Retina (tissue), 1 donor: ENCODE measurements at places on chromosomes 6 and 20.
A peak's percentile ranks its signal among the peaks of the same experiment; 100 is the strongest.

- DNase-seq = no peak
Observed at GRCh38 chr6:108944707-108945680, 96.8 kb downstream of the ARMC2 start.

GRCh38 chr6:170456886-170457698 lies 96.0 kb downstream of the PSMB1 start:
- DNase-seq = no peak

GRCh38 chr20:36852187-36852586 lies 23.8 kb upstream of the TLDC2 start:
- DNase-seq = no peak

- no peak for DNase-seq
Observed at GRCh38 chr20:41432746-41433145, 66.1 kb upstream of the EMILIN3 start.

DNA sequence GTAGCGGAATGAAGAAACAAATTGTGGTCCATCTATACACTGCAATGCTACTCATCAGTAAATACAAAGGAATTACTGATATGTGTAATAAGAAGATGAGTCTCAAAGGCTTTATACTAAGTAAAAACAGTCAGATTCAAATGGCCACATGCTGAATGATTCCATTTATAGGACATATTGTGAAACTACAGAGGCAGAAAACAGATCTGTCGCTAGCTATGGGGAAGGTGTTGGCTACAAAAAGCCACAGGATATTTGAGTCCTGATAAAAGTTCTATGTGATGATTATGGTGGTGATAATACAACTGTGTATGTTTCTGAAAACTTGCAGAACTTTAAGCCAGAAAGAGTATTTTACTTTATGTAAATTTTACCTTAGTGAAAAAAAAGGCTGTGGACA lies 313.2 kb downstream of the HDGFL1 start:
- no peak for DNase-seq

- no peak for DNase-seq
Observed at GRCh38 chr6:4017834-4018170, 61.1 kb downstream of the FAM217A start.

- DNase-seq = no peak
Observed at GRCh38 chr6:136657666-136658065, 107.4 kb upstream of the MAP7 start.

GRCh38 chr6:35007016-35007415 lies 118.0 kb downstream of the ANKS1A start:
- DNase-seq = no peak

GRCh38 chr6:133132466-133132971 lies 108.6 kb upstream of the EYA4 start:
- peak; percentile 40 for DNase-seq

GRCh38 chr6:44221291-44221960 lies 2.0 kb upstream of the SLC29A1 start:
- DNase-seq = peak; percentile 47

DNA sequence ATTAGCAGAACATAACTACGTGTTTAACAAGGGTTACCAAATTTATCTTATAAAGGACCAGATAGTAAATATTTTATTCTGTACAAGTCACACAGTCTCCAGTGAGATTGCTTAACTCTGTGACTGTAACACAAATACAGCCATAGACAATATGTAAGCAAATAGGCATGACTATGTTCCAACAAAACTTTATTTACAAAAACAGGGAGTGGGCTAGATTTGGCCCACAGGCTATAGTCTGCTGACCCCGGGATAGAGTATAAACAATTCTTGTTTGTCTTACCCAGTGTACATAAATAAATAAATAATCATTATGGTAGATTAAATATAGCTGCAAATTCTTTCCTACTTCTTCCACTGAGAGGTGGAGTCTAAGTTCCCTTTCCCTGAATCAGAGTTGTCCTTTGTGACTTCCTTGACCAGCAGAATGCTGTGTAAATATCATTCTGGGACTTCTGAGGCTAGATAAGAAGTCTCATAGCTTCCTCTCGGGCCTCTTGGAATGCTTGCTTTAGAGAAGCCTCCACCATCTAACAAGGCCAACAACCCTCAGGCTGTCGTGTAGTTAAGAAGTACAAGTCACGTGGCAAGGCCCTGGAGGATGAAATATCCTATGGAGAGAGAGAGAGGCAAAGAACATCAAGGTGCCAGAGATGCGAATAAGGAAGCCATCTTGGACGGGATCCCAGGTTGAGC lies 59.1 kb upstream of the TMEM244 start:
- no peak for DNase-seq

GRCh38 chr20:44354979-44355497 lies 461 bp upstream of the HNF4A start:
- no peak for DNase-seq

GRCh38 chr20:13875265-13875811 lies 90.5 kb downstream of the NDUFAF5 start:
- no peak for DNase-seq

GRCh38 chr6:42751055-42751454 lies 5.2 kb upstream of the TBCC start:
- no peak for DNase-seq

DNA sequence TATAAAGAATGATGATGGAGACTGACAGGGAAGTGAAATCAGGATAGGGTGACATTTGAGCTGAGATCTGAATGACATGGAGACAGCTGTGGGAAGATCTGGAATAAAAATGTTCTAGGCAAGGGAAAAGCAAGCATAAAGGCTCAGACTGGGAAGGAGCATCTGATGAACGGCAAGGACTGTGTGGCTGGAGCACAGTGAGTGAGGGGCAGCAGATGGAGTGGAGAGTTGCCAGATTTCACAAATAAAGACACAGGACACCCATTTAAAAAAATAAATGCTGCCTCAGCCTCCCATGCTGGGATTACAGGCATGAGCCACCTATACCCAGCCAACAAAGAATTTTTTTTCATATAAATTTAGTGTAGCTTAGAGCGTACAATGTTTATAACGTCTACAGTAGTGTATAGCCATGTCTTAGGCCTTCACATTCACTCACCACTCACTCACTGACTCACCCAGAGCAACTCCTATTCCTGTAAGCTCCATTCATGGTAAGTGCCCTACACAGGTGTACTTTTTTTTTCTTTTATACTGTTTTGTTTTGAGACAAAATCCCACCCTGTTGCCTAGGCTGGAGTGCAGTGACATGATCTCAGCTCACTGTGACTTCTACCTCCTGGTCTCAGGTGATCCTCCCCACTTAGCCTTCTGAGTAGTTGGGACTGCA lies 2.4 kb upstream of the ZBTB24 start:
- no peak for DNase-seq

DNA sequence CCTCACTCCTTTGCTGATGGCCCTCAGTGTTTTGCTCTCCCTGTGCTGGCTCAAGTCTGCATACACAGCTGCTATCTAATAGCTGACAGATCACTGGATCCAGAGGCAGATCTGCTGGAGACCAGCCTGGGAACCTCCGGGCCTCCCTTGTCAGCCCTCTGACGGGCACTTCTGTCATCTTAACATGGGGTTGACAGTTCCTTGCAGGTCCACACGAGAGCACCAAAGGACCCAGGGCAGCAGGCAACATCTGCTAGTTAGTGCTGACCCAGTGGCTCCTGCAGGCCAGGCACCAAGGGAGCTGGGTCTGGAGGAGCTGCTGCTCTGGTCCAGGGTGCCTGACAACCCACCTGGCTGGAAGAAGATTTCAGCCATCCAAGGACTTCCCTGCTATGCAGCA lies 208.1 kb downstream of the UST start:
- DNase-seq = no peak
